ENCODE measurements at places on chromosomes 2 and 18.

GRCh38 chr2:74546004-74546403, 7.7 kb downstream of the LOXL3 start:
- DNase-seq = no peak

GRCh38 chr2:179250848-179251504, 13.7 kb downstream of the SESTD1 start:
- no peak for DNase-seq

DNA sequence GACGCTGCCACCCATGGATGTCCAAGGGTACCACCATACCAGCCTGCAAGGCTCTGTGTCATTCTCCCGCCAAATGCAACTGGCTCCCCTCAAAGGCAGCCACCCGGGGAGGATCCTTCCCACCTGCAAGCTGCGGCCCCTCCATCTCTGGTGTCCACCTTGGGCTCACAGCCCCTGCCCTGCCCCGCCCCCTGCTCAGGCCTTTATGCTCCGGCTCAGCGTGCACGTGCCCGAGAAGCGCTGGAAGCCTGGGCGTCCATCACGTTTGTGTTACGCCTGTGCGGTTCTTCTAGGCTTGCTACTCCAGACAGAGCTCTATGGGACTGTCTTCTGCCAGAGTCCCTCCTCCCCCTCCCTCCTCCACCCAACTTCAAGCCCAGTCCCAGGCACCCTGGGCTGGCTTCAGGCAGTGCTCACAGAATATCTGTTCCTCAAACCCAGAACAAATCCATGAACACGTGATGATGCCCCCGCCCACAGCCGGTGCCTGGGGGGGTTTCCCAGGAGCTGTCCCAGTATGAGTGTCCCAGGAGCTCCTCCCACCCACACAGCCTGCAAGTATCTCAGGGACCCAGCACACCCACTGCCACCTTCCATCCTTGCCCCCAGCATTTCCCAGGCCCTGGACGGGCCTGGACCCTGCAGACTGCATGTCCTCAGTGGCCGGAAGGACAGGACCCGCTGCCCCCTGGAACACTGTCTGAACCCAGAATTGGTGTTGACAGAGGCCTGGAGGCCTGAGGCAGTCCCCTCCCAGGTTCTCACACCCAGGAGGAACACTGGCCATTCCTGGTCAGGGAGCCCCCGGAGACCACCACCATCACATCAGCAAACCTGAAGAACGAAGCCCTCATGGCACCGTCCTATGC, 30.3 kb downstream of the KIF1A start:
- DNase-seq = no peak

DNA sequence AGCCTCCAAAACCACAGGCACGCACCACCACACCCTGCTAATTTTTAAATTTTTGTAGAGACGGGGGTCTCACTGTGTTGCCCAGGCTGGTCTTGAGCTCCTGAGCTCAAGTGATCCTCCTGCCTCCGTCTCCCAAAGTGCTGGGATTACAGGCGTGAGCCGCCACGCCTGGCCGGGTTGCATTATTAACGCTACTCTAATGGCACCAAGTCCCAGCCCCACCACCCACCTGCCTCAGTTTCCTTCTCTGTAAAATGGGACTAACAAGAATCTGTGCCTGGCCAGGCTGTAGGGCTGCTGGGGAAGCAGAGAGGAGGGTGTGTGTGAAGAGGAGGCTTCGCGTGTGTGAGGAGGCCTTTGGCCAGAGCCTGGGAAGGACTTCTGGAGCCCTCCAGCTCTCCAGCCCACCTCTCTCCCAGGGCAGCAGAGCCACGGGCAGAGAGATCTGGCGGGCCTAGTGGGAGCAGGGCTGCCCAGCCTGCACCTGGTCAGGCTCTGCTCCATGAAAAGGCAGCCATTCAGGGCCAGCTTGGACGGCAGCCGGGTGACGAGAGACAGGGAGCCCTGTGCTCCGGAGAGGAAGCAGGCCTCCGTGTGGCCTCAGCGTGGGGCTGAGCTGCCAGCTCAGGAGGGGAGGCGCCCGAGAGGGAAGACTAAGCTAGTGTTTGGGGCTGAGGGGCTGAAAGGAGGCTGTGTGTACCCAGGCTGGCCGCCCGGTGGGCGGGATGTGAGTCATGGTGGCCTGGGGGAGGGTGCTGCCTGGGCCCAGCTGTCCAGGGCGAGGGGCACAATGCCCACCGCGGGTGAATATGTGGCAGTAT, 7.4 kb upstream of the B3GNT7 start:
- DNase-seq = no peak

GRCh38 chr2:381941-382727, 94.2 kb upstream of the ALKAL2 start:
- no peak for DNase-seq

- no peak for DNase-seq
Observed at GRCh38 chr2:21234464-21235120, 110.8 kb downstream of the TDRD15 start.

DNA sequence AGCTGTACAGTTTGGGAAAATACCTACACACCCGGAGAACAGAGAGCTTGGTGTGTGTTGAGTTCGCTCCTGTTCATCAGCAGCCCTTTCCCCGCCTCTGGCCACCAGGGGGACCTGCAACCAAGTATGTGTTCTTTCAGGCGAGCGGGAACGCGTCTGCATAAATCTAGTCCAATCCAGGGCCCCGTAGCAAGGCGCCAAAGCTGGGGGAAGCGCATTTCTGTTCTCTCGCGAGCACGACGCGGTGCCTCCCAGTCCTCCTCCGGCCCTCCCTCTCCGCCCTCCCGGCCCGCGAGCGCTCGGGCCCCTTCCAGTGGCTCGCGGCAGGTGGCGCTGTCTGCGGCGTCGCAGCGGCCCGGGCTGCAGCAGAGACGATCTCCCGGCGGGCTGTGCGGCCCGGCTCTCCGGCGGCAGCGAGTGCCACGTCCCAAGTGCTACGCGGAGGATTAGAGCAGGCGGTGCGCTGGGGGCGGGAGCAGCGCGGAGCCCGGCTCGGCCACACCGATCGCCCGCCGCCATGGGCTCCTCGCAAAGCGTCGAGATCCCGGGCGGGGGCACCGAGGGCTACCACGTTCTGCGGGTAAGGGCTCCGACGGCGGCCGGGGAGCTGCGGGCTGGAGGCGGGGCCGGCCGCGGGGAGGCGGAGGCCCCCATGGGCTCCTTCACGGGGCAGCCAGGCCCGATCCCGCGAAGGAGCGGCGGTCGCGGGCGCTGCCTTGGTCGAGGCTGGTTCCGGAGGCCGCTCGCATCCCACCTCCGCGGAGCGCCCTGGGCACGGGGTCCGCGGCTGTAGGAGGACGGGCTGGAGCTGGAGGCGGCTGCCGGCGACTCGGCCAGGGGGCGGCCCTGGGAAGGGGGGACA, at the start of gene GORASP2:
GORASP2 (plus strand) TSS at position 430 of the 862 bp plus-strand sequence; CDS start at position 518, 88 bp downstream.
- peak; percentile 99 for DNase-seq

DNA sequence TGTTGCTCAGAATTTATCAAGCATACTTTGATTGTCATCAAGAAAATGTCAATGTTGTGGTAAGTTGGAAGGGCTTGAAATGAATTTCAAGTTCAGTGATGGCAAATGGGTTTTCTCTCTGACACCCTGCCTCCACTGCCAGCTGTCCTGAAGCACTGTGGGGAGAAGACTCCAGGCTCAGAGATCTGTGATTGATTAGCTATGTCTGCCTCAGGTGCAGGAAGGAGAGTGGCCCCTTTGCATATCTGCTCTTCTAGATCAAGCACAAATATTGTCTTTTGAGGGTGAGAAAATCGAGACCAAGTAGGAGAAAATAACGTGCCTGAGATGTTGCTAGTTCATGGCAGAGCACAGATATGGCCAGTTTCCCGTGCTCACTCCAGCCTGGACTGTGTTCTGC, 178.8 kb upstream of the GLI2 start:
- no peak for DNase-seq

DNA sequence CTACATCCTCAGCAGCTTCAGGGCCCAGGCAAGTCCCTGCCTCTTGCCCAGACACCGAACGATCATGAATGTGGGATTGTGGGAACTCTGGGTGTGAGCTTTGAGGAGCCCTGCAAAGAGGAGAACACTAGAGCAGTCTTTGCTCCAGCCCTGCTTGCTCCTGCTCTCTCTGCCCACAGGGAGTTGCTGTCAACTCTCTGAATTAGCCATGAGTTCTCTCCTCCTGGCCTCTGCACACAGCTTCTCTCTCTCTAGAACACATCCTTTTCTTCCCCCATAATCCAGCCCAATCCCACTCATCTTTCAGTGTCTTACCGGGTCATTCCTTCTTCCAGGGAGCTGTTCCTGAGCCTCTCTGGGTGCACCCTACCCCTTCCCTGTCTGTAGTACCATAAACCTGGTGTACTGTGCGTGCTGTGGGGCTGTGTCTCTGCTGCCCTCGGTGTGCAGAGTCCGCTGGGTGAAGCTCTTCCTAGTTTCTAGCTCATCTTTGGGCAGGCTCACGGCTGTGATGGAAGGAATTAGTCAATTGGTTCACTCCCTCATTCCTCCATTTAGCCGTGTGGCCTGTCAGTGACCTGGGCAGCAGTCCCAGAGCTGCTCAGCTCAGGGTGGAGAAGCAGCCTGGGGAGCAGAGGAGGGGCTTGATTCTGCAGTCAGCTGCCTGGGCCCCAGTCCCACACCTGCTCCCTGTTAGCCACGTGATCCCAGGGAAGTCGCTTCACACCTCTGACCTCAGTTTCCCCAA, 132.9 kb upstream of the HDAC4 start:
- no peak for DNase-seq

DNA sequence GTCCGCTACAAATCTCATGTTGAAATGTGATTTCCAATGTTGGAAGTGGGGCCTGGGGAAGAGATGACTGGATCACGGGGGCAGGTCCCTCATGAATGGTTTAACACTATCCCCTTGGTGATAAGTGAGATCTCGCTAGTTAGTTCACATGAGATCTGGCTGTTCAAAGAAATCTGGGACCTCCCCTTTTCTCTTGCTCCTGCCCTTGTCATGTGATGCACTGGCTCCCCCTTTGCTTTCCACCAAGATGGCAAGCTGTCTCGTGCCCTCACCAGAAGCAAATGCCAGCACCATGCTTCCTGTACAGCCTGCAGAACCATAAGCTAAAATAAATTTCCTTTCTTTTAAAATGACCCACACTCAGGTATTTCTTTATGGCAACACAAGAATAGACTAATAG, 57.3 kb upstream of the C2orf15 start:
- no peak for DNase-seq

DNA sequence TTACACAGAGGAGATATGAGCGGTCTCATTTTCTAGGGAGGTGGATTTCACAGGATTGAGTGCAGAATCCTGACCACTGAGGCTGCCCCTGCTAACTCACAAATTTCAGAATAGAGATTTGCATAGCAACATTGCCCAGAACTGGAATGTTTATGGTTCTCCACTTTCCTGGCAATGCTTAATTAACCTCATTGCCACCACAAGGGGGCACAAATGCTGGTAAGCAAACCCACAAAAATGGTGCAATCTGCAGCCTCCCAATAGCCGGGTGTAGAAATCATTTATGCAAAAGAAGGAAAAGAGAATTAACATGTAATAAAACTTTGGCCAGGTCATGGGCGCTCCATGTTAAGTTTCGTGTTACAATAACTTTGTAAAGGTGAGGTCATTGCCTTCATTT, 112.4 kb downstream of the CYRIA start:
- DNase-seq = no peak

DNA sequence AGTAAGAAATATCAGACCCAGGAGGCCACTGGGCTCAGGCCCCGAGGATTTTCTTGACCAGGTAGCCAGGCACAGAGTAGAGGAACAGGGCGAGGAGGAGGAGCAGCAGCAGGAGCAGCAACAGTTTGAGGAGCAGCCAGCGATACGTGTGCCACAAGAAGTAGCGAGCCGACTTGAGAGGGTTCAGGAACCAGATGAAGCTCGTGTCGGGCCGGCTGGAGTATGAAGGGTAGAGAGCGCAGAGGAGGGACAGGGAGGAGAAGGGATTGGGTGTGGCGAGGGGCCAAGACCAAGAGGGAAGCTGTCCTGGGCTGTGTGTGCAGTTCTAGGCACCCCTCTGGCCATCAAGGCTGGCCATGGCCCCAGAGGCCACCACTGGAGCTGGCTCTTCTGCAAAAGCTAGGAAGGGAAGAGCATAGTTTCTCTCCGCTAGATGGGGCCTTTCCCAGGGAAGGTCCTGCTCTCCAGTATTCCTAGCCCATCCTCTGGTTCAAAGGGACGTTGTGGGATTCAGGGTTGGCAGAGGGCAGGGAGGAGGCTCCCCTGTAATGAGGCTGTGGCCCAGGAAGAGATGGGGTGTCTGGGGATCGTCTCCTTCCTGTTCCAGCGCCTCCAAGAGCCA, 17.8 kb downstream of the OTOF start:
- DNase-seq = no peak

GRCh38 chr2:164068063-164068462, 332.3 kb upstream of the FIGN start:
- DNase-seq = no peak

GRCh38 chr2:31973665-31974064, 37.1 kb downstream of the MEMO1 start:
- DNase-seq = no peak

GRCh38 chr18:55473058-55473457, 114.9 kb downstream of the TCF4 start:
- DNase-seq = no peak

DNA sequence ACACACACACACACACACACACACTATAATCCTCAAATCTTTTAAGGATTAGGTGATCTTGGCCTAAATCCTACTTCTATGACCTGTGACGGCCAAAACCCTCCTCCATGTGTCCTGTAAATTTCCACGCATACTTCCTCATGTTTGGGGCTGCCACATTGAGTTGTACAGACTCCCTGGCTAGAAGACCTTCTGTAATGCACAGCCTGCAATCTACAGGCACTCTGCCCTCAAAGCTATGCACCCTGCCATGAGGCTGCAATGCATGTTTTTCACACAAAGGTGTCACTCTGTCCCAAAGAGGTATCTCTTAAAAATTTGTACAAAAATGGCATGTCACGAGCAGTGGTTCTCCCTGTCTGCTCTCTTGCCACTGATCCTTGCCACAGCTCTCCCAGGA, 26.4 kb upstream of the B4GALT6 start:
- DNase-seq = no peak

GRCh38 chr18:70047931-70048603, 100.4 kb upstream of the CD226 start:
- DNase-seq = no peak

- DNase-seq = no peak
Observed at GRCh38 chr18:42860011-42860410, 255.5 kb downstream of the RIT2 start.

GRCh38 chr2:17076533-17076932, 410.9 kb upstream of the CYRIA start:
- no peak for DNase-seq

DNA sequence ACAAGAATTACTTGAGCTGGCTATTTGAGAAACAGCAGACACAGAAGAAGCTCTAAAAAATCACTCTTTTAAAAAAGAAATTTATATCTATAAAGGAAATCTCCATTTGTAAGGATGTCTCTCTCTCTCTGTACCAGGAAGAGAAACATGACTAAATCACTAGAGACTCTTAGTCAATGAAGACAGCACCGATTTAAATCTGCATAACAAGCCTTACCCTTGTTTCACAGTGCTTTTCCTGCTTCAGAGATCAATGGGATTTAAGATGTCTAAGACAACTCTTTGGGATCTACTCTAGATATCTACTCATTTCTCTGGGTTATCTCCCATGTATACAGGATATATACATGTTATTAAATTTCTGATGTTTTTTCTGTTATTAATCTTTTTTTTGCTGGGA, 359.2 kb upstream of the RND3 start:
- DNase-seq = no peak

GRCh38 chr18:35348001-35348400, 3.8 kb upstream of the ZNF24 start:
- no peak for DNase-seq
